ENCODE measurements at places on chromosomes 2 and 18. TPM values are rescaled to one million over a fixed set of nuclear protein-coding genes. Genes with fewer than 3 reads are reported as not detected.

GRCh38 chr2:29477186-29477585 lies 362.0 kb downstream of the CLIP4 start:
- no peak for DNase-seq

- no peak for DNase-seq
These were observed 17.1 kb downstream of the GYPC start for GRCh38 chr2:126672980-126673605.

DNA sequence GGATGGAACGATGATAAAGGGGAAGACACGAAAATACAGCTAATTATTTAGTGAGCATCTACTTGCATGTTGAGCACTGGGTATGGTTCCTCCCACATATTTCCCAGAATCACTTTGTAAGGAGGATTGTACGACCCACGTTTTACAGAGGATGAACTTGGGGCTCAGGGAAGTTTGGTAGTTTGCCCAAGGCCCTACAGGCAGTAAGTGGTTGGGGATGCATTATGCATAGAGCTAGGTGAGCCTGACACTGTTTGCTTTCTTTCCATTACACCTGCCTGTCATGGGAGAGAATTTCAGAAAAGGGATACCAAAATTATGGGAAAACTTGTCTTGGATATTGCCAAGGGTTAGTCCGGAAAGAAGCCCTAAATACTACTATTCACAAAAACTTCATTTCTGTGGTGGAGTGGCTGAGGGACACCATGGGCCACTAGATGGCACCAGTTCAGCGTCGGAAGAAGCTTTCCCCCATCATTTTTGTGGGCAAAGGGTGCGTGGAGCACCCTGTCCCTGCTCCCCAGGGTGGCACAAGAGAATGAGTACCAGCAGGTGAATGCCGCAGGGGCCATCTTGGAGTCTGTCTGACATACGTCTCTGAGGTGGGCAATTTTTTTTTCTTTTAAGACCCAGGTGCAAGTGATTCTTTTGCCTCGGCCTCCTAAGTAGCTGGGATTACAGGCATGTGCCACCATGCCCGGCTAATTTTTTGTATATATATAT lies 23.5 kb upstream of the C18orf32 start:
- peak; percentile 36 for DNase-seq

DNA sequence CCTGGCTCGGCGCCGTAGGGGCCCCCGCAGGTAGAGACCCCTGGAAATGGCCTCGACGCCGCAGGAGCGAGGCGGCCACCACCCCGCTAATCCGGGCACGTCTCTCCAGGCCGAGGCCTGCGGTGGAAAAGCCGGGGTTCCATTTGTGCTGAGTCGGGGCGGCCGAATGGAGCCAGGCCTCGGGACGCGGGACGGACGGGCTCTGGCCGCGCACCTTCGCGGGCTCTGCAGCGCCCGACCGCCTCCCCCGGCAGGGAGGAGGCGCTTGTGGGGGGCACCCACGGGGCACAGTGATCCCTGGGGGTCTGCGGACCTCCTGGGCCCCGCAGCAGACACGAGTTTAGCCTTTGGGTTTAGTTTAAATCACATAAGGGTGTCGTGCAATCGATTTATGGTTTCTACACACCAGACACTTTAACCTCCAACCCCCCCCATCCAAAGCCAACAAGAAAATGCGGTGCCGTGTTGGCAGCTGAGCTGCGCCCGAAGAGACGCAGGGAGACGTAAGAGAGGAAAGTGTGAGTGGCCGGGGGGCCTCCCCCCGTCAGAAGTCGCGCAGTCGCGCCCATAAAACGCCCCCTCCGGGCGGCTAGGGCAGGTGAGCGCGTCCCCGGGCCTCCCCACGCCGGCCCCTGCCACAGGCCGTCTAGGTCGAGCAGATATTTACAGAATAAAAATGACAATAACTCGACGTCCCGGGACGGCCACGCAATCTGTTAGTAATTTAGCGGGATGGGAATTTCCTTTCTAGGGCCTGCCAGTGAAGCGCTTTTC lies 1.0 kb upstream of the NFATC1 start:
- peak; percentile 63 for DNase-seq

- DNase-seq = no peak
These were observed 46.7 kb upstream of the ATP5MC3 start for GRCh38 chr2:175228179-175228578.

The NAT8 gene
- not detected for polyA plus RNA-seq

DNA sequence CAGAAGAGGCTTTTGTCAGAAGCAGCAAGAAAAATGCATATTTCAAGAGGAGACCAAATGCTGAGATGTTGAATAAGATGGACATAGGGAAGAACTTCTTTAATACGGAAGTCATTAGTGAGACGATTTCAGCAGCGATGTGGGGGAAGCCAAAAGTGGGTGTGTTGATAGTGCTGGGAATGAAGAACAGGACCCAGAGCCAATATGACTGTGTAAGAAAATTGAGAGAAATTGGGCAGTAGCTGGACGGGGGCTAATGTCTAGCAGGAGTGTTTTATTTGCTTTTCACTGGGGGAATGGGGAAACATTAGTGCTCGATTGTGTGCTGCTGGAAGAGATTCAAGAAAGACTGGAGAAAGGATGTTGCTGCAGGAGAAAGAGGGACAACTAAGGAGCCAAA lies 788.7 kb upstream of the KLHL29 start:
- DNase-seq = no peak

- DNase-seq = no peak
These were observed 425.7 kb downstream of the LRATD1 start for GRCh38 chr2:15058015-15058720.

- no peak for DNase-seq
These were observed 332.6 kb upstream of the SALL3 start for GRCh38 chr18:78647018-78647417.

The CRYGD gene
- not detected for polyA plus RNA-seq

The C2orf74 gene
- 48.9 TPM for polyA plus RNA-seq

The SP3 gene
- polyA plus RNA-seq = 71.7 TPM

DNA sequence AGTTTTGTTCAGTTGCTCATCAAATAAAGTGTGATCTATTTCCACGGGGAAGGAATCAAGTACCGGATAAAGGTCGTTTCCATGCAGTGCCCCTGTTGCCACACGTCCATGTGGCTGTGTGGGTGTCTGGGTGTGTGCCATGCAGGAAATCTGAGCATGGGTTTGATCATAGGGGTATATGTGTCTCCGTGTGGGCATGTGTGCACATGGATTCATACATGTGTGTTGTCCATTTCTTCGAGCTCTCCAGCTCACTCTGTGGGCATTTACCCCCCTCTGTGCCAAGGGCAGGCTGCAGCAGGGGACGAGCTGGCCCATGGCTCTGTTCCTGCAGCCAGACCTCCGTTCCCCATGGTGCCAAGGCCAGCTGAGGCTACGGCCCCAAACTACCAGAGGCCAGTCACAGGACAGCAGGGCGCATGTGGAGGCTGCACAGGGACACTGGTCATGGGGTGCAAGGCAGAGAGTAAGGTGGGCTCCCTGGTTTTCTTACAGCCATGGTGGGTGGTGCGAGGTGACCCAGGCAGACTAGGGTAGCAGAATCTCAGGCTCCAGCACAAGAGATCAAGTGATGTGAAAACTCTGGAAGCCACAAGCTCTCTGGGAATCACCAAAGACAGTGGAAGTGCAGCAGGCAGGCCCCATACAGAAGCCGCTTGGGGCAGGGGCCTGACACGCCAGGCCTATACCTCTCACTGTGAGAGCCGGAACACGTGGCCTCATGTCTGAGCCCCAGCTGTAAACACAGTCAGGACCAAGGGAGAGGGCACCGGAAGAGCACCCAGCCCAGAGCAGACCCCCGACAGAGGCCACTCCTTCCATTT lies 66.4 kb upstream of the RAB6C start:
- DNase-seq = no peak

GRCh38 chr18:58785171-58785805 lies 79.4 kb upstream of the ZNF532 start:
- DNase-seq = no peak

DNA sequence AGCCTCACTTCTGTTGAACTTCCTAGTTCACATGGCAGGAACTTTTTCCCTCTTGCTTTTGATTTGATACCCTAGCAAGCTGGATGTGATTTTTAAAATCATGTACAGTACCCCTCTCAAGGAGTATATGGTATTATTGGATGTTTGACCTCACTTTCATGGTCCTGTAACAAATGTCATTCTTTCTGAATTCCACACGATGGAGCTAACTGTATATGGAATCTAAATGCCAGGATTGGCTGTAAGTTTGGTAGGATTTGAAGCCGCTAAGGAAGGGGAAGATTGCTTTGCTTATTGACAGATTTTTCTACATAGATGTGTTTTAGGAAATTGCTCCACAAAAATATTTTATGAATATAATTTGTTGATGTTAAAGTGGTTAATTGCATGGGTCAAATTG lies 18.3 kb downstream of the MAIP1 start:
- DNase-seq = no peak

DNA sequence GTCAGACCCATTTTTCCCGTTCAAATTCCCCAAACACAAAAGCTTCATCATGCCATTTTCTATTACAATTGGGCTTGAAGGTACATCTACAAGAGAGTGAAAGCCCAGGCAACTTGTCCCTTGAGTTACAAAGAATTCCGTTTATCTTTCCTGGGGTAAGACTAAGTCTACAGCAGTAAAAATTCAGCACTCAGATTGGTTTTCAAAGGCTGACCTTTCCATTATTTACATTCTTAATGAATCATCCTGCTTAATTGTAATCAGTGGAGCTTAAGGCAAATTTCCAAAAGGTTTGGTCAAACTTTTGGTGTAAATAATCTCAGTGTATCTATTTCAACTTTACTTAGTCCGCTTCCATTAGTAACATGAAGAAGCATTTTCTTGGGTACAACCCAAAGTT lies 33.4 kb upstream of the ST3GAL5 start:
- DNase-seq = no peak

The SH2D6 gene
- polyA plus RNA-seq = not detected

- no peak for DNase-seq
These were observed 16.3 kb upstream of the LYG1 start for GRCh38 chr2:99317161-99317872.

GRCh38 chr2:106068451-106068850 lies 125.7 kb downstream of the UXS1 start:
- DNase-seq = no peak
